ENCODE measurements at places on chromosomes 3 and 15.

GRCh38 chr15:33724321-33725036 lies 243.8 kb upstream of the CHRM5 start:
- no peak for DNase-seq

DNA sequence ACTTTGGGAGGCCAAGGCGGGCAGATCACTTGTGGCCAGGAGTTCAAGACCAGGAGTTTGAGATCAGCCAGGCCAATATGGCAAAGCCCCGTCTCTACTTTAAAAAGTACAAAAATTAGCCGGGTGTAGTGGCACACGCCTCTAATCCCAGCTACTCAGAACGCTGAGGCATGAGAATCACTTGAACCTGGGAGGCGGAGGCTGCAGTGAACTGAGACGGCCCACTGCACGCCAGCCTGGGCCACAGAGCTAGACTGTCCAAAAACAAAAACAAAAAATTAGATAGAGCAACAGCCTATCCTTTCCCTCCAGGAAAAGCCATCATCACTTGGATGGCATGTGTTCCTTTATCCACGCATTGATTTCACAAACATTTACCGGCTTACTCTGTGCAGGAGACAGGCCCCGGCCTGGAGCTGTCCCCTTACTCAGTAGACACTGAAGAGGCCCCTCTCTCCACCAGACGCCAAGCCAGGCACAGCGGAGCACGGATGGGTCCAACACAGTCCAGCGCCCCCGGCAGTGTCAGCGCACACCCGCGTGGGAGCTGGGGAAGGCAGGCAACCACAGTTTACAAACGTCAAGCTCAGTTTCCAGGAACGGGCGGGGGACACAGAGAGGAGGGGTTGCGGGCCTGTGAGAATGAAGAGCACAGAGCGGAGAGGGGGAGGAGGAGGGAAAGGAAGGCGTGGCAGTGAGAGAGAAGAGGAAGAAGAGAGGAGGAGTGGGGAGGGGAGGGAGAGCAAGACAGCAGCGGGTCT lies 3.1 kb downstream of the GP5 start:
- no peak for DNase-seq

DNA sequence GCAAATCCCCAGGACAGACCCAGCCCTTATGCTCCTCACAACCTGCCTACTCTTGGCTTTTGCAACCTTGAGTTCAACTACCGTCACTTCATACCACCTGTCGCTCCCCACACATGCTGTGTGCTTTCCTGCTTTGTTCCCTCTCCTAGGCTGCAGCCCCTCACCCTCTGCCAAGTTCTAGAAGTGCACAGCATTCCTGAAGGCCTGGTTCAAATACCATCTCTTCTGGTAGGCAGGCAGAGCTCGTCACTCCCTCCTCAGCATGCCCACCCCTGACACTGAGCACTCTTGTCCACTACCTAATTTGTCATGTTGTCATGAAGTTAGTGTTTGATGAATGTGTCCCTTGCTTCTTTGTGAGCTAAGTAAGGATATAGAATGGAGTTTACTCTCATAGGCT lies 129.6 kb downstream of the SEMA6D start:
- no peak for DNase-seq

GRCh38 chr3:153768561-153769469 lies 352.4 kb upstream of the ARHGEF26 start:
- DNase-seq, result peak; percentile 20

DNA sequence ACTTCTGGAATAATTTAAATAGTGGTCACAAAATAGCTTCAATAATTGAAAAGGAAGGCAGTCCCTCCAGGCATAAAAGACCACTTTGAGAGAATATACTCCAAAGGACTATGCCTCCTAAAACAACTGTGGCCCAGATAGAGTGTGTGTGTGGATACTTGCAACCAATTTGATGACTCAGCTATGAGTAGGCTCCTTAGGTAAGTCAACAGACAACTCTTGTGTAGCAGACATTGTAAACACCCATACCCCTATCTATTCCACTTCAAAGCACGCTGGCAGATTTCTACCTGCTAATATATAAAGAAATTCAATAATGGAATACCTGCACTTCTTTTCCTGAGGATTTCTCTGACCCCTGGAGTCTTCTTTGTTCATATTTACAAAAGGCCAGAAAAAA lies 254.5 kb downstream of the NEK10 start:
- no peak for DNase-seq

- DNase-seq, result no peak
Measured at GRCh38 chr3:188431553-188431952, 277.6 kb downstream of the LPP start.
